ENCODE measurements at places on chromosomes 3 and 15.
A peak's percentile ranks its signal among the peaks of the same experiment; 100 is the strongest.

- no peak for DNase-seq
Measured at GRCh38 chr3:170989100-170989648, 37.3 kb downstream of the SLC2A2 start.

DNA sequence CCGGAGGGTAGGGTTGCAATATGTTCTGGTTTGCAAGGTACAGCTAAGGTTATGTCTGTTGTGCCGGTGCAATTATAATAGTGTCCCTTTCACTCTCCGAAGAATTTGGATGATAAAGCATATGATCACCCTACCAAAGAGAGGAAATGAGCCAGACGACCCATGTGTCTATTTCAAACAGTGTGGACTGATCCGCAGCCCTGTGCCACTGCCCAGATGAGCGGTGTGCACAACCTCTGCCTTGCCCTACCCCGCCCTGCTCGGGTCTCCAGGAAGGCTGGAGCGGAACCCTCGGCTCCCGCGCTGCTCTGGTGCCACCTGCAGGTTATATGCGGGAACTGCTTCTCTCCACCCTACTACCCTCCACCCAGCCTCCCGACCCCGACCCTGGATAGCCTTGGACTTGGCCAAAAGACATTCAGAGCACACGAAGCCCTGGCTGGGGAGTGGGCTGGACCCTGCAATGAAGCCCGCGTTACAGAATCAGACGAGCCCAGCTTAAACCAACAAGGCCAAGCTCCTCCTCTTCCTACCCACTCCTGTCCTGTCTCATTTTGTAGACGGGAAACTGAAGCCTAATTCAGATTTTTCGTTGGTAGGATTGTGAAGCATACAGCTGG is 68.4 kb upstream of the CHRNB4 start:
- peak; percentile 47 for DNase-seq

- peak; percentile 71 for DNase-seq
Measured at GRCh38 chr15:39172380-39173281, 408.2 kb upstream of the THBS1 start.

DNA sequence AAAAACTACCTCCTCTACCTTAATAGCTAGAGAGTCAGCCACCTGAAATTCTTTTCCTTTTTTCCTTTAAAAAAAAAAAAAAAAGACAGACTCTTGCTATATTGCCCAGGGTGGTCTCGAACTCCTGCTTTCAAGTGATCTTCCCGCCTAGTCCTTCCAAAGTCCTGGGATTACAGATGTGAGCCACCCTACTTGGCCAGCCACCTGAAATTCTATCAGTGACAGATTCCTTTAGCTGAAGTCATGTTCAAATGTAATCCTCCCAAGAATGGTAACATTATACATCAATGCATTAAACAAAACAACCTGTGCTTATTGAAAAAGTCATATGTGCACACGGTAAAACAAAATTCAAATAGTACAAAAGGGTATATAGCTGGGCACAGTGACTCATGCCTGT is 51.8 kb upstream of the ATOSA start:
- DNase-seq: no peak

- DNase-seq: no peak
Measured at GRCh38 chr3:44601749-44602148, 17.0 kb downstream of the ZNF660 start.

DNA sequence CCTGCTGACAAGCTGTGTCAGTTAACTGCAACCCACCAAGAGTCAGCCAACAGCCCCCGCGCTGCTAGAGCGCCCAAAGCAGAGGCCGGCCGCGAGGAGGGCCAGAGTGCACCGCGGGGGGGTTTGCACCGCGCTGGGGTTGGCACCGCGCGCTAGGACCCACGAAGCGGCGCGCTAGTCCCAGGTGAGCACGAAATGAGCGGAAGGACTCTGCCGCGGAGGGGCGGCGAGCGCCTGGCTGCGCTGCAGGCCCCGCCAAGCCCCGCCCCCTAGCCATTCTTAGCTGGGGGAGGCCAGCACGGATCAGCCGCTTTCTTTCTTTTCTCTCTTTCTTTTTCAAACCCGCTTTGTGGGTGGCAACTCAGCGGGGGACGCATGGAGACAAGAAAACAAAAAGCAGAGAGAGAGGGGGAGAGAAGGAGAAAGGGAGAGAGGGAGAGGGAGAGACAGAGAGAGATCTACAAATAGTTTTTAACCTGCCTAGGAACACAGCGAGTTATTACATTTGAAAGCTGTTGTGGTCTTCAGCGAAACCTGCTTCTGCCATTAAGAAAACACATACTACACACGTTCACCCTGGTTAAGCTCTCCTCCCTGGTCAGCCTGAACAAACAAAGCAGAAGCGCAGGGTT is 6.9 kb upstream of the FOXB1 start:
- DNase-seq: peak; percentile 25

- DNase-seq: no peak
Measured at GRCh38 chr15:74961616-74962015, 5.0 kb upstream of the RPP25 start.

DNA sequence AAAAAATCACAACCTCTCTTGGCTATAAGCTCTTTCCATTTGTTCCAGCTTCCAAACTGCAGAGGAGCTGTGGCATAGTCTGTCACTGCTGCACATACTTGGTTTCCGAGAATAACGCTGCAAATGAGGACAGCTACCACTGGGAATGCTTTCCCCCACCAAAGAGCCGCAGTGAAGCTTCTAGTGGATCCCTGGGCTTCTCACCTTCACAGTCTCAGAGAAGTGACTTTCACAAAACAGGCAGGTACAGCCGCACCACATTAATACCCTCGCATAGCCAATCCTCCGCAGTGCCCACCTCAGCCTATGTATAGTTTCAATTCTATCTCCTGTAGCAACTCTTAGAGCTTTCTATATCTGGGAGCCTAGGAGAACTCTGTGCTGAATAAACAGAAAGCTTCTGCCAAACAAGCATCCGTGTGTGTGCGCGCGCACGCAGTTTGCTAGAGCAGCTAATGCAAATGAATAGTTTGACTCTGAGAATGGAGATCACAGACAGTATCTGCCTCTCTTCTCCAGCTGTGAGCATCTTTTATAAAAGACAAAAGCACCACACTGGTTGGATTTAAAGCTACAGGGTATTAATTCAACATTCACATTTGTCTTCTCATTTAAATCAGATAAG is 81.9 kb upstream of the PLXND1 start:
- no peak for DNase-seq

DNA sequence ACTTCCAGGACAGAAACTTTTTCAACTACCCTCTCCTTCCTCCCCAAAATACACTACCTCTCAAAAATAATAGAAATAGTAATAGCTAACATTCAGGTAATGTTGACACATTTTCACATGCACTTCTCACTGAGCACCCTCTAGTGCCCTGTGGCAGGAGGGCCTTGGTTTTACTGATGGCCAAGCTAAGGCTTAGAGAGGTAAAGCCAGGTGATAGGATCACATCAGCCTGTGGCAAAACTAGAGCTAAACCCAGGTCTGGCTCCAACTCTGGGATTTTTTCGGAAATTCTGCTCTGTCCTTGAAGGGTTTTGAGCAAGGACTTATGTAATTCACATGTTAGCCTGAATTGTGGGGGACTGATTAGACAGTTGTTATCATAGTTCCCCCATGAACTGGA is 922 bp upstream of the TAMM41 start:
- DNase-seq: no peak

GRCh38 chr15:100784493-100785180 is 95.0 kb upstream of the ALDH1A3 start:
- DNase-seq: no peak

- DNase-seq: peak; percentile 10
Measured at GRCh38 chr3:31934866-31935265, 46.2 kb downstream of the OSBPL10 start.

DNA sequence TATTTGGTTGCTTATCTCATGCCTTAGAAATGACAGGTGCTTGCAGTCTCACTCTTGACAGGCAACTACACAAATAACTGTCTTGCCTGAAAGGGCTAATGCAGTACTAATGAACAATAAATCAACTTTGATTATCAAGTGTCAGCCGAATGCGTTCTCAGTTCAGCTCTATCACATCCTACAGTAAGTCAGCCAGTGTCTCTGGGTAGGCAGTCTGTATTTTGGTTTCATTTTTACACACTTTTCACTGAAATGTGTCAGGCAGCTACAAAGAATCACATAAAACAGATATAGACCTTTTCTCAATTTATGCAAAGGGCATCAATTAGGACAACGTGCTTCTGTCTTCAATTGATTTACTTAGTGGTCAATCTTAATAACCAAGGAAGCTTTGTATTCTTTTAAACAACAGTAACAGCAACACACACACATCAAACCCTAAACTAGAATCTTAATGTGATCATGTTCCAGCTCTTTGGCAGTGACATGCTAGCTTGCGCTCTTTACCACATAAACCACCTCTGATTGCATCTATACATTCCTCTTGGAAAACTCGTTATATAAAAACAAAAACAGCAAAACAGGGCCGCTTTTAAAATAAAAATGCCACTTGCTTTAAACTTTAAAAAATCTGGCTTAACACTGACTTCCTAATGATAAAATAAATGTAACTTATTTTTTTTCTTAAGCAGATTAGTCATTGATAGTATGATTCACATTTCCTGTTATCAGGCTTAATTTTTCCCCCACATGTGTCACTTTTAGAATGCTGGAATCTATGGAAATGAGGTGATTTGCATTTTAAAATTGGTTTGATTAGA is 520.4 kb downstream of the FOXP1 start:
- no peak for DNase-seq

DNA sequence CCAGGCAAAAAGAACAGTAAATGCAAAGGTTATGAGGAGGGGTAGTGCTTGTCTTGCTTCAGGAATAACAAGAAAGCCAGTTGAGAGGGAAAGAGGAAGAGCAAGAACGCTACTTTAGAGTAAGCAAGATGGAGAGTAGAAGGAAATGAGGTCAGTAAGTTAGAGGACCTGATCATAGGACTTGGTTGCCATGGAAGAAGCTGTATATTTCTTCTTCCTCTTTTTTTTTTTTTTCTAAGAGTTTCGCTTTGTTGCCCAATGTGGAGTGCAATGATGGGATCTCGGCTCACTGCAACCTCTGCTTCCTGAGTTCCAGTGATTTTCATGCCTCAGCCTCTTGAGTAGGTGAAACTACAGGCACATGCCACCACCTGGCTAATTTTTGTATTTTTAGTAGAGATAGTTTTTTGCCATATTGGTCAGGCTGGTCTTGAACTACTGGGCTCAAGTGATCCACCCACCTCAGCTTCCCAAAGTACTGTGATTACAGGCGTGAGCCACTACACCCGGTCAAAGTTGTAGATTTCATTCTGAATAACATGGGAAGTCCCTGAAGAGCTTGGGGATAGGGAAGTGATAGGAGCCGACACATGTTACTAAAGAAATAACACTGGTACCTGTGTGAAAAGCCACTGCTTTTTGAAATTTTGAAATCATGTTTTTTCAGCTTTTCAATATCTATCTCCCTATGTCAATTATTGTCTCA is 527.9 kb upstream of the NAALADL2 start:
- DNase-seq: no peak

GRCh38 chr3:102394517-102394916 is 40.3 kb upstream of the ZPLD1 start:
- DNase-seq: no peak

GRCh38 chr3:196003611-196004010 is 78.3 kb downstream of the TFRC start:
- DNase-seq: no peak

- peak; percentile 52 for DNase-seq
Measured at GRCh38 chr3:177596248-177596815, 399.1 kb upstream of the TBL1XR1 start.

DNA sequence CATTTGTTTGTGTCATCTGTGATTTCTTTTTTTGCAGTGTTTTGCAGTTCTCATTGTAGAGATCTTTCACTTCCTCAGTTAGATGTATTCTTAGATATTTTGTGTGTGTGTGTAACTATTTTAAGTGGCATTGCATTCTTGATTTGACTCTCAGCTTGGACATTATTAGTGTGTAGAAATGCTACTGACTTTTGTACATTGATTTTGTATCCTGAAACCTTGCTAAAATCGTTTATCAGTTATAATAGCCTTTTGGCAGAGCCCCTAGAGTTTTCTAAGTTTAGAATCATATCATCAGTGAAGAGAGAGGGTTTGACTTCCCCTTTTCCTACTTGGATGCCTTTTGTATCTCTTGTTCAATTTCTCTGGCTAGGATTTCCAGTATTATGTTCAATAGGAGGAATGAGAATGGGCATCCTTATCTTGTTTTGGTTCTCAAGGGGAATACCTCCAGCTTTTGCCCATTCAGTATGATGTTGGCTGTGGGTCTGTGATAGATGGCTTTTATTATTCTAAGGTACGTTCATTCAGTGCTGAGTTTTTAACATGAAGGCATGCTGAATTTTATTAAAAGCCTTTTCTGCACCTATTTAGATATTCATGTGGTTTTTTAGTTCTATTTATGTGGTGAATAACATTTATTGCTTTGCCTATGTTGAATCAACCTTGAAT is 211.7 kb downstream of the MBNL1 start:
- DNase-seq: no peak

DNA sequence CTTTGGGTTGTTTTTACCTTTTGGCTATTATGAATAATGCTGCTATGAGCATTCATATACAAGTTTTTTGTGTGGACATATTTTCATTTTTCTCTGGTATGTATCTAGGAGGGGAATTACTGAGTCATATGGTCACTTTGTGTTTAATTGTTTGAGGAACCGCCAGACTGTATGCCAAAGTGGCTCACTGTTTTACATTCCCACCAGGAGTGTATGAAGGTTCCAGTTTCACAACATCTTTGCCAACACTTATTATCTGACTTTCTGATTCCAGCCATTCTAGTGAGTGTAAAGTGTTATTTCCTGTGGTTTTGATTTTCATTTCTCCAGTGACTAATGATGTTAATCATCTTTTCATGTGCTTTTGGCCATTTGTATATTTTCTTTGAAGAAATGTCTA is 51.8 kb downstream of the CMTM7 start:
- peak; percentile 11 for DNase-seq

Data from H4 (cell line).